ENCODE measurements at places on chromosomes 13 and 19.

DNA sequence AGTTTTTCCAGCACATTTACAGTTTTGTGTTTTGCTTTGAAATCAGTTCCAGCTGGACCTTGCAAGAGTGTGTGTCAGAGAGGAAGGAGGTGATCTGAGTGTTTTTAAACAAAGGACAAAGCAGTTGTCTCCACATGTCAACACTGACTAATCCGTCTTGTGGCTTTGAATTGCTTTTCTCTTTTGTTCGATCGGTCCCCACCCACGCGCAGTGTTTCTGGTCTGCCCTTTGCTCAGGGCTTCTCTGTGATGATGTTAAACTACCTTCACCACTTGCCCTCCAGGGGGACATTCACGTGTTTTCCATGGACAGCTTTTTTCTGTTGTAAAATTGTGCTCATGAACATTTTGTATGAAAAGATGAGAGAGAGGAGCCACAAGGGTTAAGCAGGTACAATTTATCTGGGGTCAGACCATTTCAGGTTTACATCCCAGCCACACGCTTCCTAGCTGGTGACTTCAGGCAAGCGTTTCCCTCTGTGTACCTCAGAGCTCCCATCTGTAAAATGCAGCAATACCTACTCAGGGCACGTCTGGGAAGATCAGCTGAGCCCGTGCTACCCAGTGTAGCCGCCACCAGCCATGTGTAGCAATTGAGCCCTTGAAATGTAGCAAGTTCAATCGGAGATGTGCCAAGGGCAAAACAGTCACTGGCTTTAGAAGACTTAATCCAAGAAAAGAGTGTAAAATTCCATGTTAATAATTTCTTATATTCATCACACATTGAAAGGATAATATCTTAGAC, 13.5 kb upstream of the PLA2G4C start:
- peak; percentile 54 for DNase-seq

GRCh38 chr13:34322014-34322742, 504.2 kb downstream of the RFC3 start:
- DNase-seq: no peak

DNA sequence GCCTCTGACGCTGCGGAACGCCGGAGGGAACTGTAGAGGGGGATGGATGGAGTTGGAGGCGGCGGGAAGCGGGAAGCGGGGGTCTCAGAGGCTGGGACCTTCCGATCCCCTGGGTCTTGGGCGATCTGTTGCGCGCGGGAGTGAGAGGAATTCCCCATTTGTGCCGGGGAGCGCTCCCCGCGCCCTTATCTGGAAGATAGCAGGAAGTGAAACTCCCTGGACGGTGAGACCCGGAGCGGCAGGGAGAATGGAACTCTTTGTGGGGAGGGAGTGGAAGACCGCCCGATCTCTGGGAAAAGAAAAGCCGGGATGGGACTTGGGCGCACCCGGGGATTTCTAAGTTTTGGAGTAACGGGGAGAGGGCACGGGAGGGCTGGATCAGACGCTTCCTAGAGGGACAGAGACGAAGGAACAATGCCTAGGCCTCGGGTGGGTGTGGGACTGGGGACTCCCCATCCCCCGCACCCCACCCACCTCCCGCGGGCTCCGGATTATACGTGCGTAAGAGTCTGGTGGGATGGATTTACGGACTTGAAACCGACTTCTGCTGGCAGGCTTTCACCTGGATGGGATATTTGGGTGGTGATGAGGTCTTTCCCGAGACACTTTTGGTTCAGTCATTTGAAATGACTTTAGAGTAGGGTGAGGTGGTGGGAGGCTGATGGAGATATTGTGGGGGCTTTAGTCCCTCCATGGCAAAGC, 495 bp downstream of the LSR start:
- DNase-seq: no peak

DNA sequence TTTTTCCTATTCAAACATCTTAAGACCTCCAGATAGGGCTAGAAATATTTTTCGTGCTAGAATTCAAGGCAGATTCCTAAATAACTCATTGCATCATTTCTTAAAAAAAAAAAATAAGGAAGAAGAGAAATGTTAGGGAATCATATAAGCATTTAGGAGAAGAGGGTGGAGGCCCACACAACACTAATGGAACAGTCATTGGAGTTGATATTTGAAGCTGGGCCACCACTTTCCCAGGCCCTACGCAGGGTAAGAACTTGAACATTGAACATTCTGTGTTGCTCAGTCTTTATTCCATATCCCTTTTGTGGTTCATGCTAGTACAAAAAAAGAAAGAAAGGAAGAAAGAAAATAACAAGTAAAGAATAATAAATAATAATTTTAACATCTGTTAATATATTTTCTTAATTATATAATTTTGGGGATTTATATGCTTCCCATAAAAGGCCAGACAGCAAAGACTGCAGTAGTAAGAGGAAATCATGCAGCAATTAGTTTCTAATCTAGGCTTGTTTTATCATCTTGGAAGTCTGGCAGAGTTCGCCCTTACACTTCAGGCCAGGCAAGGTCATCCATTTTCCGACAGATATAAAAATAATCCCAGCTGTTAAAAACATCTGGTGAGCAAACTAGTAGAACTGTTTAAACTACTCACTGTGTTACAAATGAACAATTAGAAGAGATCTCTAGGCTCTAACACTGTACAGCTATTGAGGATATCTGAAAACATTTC, 127.7 kb downstream of the FRY start:
- DNase-seq: no peak

DNA sequence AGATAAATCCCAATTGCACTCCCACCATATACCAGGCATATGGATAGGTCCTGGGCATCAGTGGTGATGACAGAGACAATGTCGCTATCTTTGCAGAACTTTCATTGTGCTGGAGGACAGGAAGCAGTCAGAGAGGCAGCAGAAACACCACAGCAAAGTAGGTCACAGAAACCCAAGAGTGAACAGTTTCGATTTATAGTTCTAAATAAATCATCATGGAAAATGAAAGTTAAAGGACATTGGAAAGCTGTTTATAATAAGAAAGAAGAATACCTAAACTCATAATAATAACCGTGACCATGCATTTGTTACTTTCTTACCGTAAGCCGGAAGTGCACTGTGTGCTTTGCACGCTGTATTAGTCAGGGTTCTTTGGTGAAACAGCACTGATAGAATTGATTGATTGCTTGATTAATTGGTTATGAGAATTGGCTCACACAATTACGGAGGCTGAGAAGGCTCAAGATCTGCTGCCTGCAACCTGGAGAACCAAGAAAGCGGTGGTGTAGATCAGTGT, 38.9 kb downstream of the ALOX5AP start:
- DNase-seq: no peak

- no peak for DNase-seq
These were observed 388.1 kb downstream of the KCNRG start for GRCh38 chr13:50403311-50403710.

DNA sequence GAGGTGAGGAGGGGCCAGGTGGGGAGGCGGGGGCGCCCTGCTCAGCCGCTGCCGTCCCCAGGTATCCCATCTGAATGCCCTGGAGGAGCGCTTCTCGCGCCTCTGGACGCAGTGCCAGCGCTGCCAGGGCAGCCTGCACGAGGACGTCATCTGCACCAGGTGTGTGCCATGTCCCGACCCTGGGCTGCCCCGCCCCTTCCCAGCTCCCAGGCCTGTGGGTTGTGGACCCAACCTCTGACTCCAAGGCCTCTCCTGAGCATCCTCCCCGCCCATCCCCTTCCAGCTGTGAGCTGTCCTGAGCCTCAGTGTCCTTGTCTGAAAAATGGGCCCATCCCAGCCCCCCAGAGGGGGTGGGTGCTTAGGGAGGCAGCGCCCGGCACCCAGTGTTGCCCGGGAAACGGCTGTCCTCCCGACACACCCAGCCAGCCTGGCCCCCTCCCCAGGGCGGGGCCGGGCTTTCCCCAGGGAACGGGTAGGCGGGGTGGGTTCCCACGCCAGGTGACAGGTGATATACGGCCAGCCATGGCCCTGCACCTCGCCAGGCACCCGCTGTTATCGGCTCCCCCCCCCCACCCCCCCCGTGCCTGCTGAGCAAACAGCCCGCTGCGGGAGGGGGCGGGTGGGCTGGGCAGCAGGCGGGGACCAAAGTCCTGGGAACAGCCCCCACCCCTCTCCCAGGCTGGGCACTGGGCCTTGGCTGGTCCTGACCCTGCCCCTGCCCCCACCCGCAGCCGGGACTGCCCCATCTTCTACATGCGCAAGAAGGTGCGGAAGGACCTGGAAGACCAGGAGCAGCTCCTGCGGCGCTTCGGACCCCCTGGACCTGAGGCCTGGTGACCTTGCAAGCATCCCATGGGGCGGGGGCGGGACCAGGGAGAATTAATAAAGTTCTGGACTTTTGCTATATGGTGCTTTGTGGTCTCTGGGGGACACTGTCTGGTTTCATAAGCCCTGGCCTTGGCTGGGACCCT, 1.3 kb upstream of the SPIB start:
- no peak for DNase-seq

GRCh38 chr13:99417201-99418102, 83.8 kb upstream of the TM9SF2 start:
- DNase-seq: no peak

GRCh38 chr13:41468631-41469030, 11.3 kb downstream of the RGCC start:
- no peak for DNase-seq

DNA sequence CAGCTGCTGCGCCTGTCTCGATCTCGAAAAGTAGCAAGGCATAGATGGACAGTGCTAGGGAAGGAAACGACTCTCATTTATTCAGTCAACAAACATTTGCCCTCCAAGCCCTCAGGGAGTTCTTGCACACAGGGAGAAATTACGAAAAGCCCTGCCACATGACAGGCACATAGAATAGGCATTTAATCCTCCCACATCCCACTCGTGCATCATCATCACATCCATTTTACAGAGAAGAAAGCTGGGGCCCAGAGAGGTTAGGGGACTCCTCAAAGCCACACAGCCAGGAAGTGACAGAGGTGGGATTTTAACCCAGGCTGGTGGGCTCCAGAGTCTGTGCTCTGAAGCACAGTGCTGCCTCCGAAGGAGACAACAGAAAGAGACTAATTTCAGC, 11.6 kb downstream of the TMEM221 start:
- no peak for DNase-seq

GRCh38 chr13:49436890-49437289, 7.0 kb downstream of the CAB39L start:
- DNase-seq: no peak

GRCh38 chr19:45971260-45971902, 2.3 kb downstream of the NOVA2 start:
- DNase-seq: no peak

DNA sequence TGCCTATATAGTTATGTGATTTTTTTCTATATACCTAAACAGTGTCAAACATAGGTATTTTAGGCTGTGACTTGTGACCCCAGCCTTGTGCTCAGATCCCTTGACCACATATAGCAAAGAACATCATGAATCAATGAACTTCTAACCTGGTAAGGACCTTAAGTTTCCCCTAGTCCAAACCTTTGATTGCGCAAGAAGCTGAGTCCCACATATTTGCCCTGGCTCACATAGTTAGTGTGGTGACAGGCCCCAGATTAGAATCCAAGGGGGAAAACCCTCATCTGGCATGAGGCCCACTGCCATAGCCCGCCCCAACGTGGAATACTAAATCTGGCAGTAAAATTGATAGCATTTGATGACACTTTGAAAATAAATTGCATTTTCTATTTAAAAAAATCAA, 171.8 kb downstream of the MZT1 start:
- DNase-seq: no peak

DNA sequence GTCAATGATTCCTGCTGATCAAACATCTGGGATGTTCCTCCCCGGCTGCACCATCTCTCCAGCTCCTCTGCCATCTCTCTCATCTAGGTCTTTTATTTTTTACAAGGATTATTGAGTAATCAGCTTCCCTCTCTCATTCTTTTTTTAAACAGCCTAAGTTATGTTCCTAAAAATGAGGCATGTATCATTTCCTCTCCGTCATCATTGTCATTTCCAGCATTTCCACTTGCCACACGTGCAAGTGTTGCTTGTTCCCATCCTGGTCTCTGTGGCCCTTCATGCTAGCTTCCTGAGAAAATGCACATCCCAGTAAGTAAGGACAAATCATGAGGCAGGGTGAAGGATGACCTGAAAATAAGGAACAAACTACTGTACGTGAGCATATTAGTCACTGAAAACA, 102.7 kb upstream of the POSTN start:
- DNase-seq: no peak

GRCh38 chr13:50690006-50690405, 153.5 kb downstream of the DLEU7 start:
- DNase-seq: no peak

GRCh38 chr13:48633700-48634099, 20.0 kb upstream of the CYSLTR2 start:
- no peak for DNase-seq

GRCh38 chr13:102038787-102039186, 363.1 kb downstream of the FGF14 start:
- no peak for DNase-seq

DNA sequence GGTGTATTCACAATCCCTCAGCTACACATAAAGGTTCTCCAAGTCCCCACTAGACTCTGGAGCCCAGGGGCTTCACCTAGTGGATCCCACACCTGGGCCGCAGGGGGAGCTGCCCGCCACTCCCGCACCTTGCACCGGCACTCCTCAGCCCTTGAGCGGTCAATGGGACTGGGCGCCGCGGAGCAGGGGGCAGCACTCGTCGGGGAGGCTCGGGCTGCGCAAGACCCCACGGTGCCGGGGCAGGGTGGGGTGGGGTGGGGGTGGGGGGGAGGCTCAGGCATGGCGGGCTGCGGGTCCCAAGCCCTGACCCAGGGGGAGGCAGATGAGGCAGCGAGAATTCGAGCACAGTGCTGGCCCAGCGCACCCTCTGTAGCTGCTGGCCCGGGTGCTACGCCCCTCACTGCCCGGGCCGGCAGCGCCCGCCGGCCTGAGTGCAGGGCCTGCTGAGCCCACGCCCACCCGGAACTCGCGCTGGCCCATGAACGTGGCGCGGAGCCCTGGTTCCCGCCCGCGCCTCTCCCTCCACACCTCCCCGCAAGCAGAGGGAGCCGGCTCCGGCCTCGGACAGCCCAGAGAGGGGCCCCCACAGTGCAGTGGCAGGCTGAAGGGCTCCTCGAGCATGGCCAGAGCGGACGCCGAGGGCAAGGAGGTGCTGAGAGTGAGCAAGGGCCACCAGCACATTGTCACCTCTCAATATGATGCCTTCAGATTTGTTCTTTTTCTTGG, 121.7 kb downstream of the UGGT2 start:
- DNase-seq: no peak

DNA sequence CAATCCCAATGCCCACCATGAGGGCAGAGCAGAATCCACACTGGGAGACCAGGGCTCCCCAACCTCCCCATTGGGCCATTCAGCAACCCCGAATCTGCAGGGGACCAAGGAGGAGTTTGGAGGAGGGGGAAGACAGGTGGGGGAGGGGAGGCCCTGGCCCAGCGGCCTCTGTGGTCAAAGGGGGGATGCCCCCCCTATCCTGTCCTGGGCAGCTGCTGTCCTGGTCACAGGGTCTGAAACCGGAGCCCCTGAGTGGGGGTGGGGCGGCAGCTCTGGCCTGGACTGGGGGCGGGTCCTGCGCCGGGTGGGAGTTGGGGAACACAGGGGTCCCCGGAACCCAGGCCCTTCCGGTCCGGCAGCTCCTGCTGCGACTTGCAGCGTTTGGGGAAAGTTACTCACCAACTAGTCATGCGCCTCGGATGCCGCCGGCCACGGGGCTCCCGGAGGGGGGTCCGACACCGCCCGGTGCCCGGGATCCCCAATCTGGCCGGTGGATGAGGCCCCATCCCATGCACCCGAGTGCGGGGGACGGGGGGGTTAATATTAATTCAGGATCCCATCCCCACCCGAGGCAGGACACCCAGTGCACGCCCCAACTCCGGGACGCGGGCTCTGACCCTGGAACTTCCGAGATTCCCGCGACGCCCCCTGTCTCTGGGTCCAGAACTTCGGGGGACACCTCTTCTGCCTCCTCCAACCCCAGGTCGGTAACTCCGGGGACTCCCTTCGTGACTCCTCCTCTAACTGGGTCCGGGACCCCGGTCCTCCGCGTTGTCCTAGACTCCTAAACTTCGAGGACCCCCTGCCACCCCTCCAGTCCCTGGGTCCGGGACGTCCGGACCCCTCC, 872 bp downstream of the HOMER3 start:
- no peak for DNase-seq
